ENCODE measurements at places on chromosomes 16 and 17.

- no peak for DNase-seq
Observed at GRCh38 chr17:81365601-81366585, 29.4 kb upstream of the BAHCC1 start.

DNA sequence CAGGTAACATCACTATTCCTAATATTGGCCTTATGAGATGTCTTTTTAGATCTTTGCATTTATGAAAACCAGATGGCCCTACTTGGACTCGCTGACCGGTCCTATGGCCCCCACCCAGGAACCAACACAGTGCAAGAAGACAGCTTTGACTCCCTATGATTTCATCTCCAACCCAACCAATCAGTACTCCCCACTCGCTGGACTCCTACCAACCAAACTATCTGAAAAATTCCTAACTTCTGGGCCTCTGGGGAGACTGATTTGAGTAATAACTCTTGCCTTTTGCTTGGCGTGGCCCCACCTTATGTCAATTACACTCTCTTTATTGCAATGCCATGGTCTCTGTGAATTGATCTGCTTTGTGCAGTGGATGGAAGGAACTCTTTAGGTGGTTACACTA is 828.9 kb downstream of the CDH11 start:
- no peak for DNase-seq

GRCh38 chr17:43033948-43034881 is 9.2 kb downstream of the RND2 start:
- no peak for DNase-seq

GRCh38 chr16:66547101-66547989 is 2.6 kb downstream of the TK2 start:
- DNase-seq: no peak

DNA sequence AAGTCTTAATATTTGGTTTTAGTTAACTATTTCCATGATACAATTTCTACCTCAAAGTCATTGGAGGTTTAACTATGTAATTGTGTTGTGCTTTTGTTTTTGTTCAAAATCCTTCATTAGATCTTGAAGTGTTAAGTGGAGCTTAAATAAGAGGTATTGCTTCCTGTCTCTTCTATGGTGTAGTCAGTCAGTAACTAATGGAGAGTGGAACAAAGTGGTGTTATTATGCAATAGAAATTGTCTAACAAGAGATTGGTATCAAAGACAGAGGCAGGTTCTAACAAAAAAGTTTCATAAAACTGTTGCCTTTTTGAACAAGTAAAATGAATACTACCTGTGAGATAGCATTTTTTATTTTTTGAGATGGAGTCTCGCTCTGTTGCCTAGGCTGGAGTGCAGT is 45.2 kb downstream of the GRB7 start:
- no peak for DNase-seq

DNA sequence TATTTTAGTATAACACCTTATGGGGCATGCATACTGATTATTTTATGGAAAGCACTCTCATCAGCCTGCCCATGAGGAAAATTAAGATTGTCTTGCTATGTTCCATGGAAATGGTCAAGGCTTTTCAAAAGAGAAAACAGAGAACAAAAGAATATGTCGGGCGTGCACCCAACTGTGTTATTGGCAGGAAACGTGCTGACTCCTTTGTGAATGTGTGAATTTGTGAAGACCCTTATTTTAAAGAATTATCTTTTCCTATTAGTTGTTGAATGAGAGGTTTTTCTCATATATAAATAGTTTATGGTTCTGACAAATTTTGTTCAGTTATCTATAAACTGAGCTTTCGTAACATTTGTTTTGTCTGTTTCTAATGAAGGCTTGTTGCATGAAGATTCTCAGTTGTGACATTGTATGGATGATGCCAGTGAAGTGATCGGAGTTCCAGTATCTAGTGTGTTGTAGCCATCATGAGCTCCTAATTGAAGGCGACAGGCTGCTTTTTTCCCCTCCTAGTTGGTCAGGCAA is 180.0 kb downstream of the BCAS3 start:
- DNase-seq: no peak

DNA sequence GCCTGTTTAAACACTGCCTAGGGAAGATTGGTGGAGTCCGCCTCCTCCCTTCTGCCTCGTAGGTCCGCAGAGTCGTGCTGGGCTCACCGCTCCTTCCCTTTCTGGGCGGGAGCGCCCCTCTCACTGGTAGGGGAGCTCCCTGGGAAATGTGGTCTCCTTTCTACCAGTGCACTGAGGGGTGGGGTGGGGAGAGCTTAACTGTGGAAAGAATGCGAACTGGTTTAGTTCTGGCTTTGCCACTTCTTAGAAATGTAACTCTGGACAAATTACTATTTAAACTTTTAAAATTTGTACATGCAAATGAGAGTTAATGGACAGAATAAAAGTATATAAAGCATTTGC is 105.7 kb downstream of the RPTOR start:
- no peak for DNase-seq

DNA sequence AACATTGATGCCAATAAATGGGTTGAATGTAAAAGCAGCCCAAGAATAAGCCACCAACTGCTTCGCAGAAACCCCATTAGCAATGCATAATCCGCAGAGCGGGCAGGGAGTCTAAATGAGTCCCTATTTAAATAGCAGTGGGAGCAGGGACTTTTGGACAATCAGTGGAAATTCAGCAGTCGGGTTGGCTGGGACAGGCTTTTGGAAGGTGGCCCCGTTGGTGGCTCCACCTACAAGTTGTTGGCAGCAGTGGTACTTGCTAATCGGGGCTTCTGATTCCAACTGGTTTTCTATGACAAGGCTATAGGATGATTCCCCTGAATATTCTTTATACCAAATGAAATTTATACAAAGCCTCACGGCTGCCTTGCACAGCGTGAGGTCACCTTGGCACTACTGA is 86.3 kb downstream of the WDR59 start:
- DNase-seq: no peak

DNA sequence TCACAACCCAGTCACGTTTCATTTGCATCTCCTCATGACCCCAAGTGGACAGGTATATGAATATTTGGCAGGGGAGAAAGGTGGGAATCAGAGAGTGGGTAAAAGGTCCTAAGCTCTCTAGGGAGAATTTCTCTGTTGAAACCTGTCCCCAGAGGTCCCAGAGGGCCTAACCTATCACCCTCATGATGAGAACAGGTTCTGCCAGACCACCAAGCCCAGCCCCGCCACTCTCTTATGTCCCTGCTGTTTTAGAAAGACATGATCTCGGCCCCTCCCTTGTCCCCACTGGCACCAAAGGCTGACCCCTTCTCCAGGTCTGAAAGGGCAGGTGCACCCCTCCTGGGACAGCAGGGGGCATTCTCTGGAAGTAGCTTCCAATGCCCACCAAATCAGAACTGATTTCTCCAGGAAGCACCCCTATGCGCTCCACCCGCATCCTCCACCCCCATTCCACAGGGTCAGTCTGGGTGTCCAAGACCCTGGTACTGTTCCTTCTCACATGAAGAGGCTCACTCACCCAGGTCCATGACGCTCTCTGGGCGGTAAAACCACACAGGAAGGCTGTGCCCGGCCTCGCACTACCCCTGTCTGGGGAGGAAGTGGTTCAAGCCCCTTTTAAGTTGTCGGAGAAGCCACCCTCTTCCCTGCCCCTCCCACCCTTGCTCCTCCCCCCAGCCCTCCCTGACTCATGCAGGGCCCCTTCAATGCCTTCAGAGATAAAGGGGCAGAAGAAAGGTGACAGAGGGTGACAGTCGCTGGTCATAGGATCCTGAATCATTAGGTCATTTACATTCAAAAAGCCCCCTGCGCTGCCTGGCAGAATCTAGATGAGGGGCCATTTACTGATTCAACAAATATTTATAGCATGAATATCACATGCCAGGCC is at the start of gene CCR7:
Gene CCR7, minus strand, starts transcription at position 590 of the 886 bp plus-strand sequence. Its CDS starts 63 bp downstream, at position 527.
- DNase-seq: peak; percentile 62

DNA sequence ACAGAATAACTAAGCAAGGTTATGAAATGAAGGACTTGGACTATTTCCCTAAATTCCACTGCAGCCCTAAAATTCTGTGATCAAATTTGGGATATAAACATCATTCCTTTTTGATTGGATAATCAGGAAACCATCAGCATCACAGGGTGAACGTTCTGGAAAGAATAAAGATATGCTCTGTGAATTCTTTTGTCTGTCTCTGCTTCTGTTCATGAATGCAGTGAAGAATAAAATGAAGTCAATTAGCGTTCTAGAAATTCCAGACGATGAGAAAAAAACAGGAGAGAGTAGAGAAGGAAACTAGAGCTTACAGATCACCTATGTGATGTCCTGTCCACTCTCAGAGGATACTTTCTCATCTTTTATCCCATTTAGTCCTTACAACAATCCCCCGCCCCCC is 295.1 kb upstream of the SOX9 start:
- no peak for DNase-seq

DNA sequence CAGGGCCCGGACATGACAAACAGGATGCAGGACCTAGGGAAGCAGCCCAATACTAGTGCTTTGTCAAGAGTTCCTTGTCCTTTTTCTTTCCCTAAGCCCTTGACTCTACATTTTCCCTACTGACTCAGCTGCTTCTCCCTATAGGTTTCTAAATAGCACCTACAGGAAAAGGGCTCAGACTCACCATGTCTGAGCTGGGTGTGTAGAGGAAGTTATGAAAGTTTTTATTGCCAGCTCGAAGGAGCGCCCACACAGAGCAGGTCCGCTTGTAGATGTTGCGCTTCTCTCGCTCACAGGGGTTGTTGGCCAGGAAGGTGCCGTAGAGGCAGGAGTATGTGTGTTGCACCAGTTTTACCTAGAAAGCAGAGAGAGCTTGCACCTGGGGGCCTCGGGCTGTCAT is 10.6 kb downstream of the MTMR4 start:
- no peak for DNase-seq

GRCh38 chr17:72472106-72472505 is 351.3 kb downstream of the SOX9 start:
- no peak for DNase-seq

DNA sequence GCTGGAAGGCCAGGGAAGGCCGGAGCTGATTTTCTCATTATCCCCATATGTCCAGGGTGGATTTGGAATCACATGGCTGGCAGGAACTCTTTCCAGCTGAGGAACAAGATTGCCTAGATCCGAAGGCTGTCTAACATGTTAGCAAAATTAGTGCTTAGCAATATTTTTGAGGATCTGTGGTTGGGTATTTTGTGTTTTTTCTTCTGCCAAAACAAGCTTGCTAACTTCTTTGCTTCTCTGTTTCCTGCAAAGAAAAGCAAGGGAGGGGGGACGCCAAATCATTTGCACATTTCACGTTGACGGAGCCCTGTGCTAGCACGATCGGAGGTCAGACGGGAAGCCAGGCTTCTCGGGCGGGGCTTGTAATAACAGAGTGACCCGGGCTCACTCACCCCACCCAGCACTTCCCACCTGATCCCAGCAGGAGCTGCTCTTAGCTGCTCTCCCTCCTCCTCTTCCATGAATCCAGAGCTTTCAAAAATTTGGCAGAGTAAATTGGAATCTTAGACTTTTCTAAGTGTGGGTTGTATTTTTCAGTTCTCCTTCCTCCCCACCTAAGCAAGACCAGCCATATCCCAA is 33.3 kb upstream of the FOXF1 start:
- DNase-seq: no peak

GRCh38 chr16:14181371-14182050 is 110.4 kb downstream of the MRTFB start:
- no peak for DNase-seq

- DNase-seq: no peak
Observed at GRCh38 chr17:7631398-7632380, 1.8 kb downstream of the SHBG start.

DNA sequence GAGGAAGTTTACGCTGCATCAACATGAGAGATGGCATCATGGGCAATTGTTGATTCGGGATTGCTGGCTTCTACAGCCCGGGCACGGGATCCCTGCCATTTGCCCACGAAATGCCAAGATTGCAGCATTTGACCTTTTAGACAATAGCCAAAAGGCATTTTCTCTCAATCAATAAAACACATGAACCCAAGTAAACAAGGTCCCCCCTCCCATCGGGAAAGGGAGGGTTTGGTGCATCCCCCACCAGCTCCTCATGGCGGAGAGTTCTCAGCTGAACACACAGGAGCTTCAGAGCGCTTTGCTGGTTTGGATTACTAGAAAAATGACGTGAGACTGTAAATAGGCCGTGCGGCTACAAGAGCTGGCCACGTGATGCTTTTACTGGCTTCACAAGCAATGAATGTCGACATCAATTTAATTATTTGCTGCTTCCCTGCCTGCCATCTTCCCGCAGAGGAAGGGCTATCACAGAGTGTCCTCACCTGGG is 147.6 kb downstream of the C16orf95 start:
- no peak for DNase-seq

DNA sequence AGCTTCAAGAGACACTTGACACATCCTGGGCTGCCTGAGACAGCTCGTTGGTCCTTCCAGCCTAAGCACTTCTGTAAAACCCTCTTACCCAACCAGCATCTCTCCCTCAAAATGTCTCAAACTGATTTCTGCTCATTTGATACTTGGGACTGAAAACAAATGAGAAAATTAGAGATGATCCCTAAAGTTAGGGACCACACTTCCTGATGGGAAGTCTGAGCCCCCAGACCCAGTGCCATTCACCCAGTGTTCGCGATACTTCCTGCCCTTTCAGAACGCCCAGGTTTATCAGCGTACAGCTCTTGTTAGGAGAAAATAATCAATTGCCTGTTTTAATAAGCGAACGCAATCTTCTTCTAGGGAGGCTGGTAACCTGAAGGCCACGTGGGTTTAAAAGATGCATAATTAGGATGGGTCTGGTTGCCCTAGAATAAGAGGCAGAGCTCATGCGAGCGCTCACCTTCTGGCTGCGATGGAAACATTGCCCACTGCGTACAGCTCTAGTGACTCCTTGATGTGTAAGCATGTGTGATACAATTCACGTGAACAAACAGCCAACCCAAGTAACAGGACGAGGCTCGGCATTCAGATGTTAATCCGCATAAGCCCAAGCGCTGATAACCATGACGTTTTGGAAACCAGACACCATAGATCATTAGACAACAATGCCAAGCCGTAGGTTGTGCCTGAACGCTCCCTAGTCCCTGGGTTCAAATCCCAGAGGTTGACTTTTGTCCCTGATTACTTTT is 213.1 kb downstream of the FOXL1 start:
- no peak for DNase-seq

DNA sequence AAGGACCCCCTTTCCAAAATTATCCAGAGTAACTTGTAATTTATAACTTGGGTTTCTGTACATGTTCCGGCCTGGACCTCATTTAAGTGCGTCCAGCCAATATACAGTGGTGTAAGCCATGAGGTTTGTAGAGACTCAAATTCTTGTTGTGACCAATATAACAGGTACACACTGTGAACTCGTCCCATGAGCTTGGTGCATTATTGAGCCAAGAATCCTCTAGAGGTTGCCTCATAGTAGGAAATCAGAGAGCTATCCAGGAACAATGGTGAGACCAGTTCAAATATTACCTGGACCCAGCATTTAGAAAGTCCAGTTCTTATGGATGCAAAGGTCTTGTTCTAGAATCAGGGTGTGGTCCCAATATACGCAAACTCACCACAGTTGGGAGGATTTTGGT is 138.2 kb downstream of the NPIPB5 start:
- DNase-seq: no peak

- no peak for DNase-seq
Observed at GRCh38 chr16:79310710-79311109, 289.8 kb downstream of the MAF start.

- peak; percentile 87 for DNase-seq
Observed at GRCh38 chr17:7912927-7913524, 3.1 kb downstream of the RNF227 start.

Measured in GM20000 (cell line).